ENCODE measurements at places on chromosomes 6 and 20.

- no peak for DNase-seq
Observed at GRCh38 chr6:132684272-132684671, 25.3 kb upstream of the TAAR1 start.

- no peak for DNase-seq
Observed at GRCh38 chr20:53918020-53918311, 152.4 kb downstream of the BCAS1 start.

DNA sequence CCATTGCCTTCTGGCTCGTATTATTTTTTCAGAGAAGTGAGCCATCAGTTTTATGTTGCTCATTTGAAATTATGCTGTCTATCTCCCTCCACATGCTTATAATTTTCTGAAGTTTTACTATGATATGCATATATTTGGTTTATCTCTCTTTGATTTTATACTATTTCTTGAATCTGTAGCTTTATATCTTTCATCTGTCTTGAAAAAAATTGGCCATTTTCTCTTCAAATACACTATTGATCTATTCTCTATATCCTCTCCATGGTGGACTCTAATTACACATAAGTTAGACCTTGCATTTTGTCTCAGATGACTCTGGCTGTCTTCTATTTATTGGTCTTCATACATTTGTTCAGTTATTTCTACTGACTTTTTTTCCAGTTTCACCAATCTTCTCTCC is 13.7 kb upstream of the COL19A1 start:
- DNase-seq: no peak

GRCh38 chr20:13232999-13233398 is 11.9 kb downstream of the ISM1 start:
- DNase-seq: no peak

DNA sequence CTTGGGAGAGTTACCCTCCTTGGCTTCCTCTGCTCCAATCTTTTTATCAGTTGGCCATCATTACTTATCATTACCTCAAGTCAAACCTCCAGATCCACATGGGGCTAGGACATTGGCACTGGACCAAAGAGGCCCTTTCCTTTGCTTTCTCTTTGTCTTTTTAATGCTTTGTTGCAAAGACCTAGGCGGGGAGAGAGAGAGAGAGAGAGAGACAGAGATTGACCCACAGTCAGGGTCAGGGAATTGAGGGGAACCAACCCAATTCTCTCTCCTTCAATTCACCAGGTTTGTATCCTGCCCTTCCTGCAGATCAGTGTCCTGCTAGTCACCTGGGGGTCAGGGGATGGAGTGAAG is 3.5 kb upstream of the VEGFA start:
- DNase-seq: no peak

- no peak for DNase-seq
Observed at GRCh38 chr6:159161839-159162238, 7.4 kb upstream of the FNDC1 start.

- no peak for DNase-seq
Observed at GRCh38 chr20:46118481-46119020, 437 bp downstream of the CD40 start.

DNA sequence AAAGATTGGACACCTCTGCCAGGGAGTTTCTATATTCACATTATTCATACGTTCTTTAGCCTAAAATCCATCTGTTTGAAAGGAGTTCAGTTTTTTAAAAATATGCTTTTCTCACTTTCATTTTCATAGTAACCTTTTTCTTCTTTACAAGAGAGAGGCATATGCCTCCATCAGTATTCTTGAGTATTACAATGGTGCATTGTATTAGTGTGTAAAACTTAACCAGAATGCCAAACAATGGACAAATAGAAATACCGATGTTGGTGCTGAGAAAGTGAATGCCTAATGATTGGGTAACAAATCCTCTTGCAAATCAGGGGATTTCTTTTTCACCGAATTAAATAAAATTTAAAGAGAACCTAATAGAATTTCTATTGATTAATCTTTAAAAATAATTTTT is 163.2 kb upstream of the LAMA2 start:
- DNase-seq: no peak

- no peak for DNase-seq
Observed at GRCh38 chr20:4090756-4091489, 75.6 kb upstream of the RNF24 start.

GRCh38 chr6:39114388-39114703 is 640 bp downstream of the SAYSD1 start:
- DNase-seq: no peak

- DNase-seq: no peak
Observed at GRCh38 chr6:22219925-22220324, 76.9 kb downstream of the PRL start.

DNA sequence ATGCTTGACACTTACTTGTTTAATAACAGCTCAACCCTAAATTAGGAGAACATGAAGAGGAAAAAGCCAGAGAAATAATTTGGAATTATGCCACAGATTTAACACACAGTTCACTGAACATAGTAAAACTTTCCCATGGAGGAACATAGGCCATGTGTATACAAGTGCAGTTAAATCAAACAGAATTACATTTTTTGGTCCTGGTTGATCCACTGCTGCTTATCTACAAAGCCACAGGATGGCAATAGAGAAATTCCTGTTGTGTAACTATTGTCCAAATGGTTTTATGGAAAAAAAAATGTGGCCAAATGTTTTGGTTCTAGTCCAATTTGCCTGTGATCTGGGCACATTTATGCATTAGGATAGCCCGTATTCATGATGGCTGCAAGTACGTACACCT is 136.8 kb downstream of the ALDH8A1 start:
- no peak for DNase-seq

GRCh38 chr6:27911956-27912446 is at the start of gene OR2B2:
OR2B2 (minus strand) TSS chr6:27912396; CDS start chr6:27912319, 77 bp downstream.
- no peak for DNase-seq

DNA sequence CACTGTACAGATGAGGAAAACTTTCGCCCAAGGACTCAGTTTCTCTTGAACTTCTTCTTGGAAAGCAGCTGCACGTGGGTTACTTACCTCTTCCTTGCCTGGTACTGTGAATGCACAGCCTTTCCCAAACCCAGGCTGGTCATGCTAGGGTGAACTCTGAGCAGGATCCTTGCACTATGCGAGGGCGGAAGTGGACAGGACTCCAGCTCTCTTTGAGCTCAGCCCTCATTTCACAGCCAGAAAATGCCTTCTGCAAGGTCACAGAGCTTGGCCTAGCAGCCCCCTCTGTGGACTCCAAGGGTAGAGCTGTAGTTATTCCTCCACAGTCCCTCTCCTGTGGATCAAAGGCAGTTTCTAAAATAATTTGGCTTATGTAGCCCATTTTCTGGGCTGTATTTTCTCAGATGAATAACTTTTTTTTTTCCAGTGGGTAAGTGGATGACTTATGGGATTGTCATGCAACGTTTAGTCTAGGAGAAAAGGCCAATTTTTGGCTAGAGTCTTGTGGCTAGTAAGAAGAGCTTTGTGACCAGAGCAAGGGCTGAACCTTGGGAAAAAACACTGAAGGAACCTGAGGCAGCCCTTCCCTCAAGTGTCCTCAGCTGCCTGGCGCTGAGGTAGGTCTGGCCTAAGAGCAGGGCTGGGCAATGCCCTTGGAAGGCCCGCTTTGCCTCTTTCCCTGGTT is 172.7 kb downstream of the SCP2D1 start:
- DNase-seq: no peak

GRCh38 chr20:6576726-6577125 is 190.8 kb upstream of the BMP2 start:
- DNase-seq: no peak

DNA sequence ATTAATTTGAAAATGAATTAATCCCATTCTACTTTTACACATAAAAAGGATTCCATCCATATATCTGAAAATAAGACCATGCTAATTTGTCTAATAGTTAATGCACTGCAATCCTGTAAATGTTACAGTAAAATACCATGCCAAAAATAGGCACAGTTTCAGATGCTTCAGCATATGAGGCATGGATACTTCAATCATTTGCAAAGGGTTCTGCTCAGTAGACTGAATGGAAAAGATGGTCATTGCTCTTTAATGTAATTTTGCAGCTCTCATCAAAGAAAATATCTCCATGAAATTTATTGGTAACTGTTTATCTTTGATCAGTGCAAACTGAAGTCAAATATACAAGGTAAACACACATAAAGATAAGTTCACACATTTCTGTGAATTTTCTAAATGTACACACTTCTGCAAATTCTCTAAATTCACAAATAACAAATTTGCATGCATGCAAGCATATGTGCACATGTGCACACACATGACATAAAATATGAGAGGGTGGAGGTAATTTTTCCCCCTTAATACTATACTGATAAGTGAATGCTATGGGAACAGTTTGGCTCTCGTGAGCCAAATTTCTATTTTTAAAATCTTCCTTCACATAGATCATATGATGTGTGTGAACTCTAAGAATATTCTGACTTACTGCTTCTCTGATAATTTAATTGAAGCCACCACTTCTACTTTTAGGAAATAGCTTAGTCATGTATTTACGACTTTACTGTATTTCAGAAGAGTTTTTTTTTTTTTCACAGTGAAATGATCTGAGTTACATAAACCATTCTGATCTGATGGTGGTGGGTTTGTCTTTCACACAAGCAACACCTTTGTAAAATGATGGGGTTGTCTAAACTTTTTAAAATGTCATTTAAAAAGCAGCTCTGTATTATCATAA is 996.8 kb upstream of the CITED2 start:
- no peak for DNase-seq

DNA sequence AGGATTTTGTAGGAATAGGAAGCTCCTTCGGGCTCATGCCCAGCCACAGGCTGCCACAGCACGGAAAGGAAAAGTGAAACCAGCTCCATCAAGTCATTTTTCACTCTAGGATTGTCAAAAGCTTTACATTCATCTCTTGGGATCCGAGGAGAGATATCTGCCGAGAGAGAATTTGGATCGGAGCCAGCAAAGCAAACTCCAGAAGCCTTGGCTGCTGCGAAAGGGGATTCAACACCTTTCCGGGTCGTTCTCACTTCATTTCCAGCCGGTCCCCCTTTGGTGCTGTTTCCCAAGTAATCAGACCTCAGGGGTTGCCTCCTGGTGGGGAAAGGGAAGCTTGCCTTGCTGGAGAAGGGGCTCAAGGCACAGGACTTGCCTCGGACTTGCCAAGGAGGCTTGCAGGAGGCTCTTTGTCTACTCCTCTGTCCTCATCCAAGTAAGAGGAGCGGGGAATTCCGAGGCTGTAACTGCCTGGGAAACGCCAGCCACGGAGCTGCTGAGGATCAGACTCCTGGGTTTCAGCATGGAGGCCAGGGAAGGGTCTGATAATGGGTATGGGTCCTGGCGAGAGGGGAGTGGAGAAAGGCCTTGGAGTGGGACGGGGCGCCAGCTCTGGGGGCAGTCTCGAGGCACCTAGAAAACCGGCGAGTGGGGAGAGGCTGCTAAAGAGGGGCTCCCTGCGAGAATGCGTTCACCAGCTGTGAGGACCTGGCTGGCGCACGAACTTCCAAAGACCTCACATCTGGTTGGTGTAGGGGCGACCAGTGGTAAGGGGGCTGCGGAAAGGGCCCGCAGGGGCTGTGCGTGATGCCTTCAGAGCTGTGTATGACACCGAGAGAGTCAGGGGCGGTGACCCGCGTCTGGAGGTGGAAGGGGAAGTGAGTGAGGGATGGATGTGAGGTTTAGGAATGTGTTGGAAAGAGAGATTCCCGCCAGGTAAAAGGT is 702 bp downstream of the ETV7 start:
- DNase-seq: no peak

DNA sequence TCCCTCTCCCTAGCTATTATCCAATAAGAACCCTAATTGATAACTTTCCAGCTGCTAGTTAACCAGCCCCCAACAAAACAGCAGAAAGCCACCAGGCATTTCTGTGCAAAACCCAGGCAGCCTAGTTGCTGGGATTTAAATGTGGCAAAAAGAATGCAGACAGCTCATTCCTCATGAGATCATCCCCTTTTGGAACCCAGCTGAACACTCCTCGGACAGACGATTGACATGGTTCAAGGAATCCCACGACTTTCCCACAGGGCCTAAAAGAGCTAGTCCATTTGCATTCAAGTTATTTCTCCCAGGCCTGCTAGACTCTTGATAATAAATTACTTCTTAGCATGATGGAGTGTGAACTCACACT is 24.0 kb downstream of the JAG1 start:
- no peak for DNase-seq

DNA sequence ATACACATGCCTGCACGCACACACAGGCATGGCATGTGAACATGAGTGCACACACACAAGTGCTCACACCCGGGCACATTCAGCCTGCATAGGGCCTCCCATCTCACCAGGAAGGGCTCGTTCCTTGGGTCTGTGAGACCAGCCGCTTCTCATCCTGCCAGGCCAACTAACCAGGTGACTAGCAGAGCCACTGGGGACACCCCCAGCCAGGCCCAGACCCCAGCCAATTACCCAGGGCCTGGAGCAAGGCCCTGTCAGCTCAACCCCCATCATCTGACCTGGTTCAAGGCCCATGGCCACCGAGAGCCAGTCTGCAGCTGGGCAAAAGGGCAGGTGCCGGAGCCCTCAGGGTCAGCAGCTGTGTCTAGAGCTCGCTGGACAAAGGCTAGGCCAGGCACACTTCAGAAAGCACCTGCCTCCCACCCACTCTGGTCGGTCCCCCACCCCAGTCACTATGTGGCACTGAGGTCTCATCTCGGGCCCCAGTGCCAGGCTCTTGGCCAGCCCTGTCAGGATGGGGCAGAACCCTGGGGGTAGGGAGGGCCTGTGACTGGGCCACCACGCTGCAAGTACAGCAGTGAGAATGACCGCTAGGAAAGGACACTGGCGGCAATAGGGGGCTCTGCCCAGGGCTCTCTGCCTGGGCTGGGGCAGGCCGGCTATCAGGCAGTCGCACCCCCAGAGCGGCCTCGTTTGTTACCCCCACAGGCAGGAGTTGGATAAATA is 26.8 kb upstream of the MRGBP start:
- no peak for DNase-seq

DNA sequence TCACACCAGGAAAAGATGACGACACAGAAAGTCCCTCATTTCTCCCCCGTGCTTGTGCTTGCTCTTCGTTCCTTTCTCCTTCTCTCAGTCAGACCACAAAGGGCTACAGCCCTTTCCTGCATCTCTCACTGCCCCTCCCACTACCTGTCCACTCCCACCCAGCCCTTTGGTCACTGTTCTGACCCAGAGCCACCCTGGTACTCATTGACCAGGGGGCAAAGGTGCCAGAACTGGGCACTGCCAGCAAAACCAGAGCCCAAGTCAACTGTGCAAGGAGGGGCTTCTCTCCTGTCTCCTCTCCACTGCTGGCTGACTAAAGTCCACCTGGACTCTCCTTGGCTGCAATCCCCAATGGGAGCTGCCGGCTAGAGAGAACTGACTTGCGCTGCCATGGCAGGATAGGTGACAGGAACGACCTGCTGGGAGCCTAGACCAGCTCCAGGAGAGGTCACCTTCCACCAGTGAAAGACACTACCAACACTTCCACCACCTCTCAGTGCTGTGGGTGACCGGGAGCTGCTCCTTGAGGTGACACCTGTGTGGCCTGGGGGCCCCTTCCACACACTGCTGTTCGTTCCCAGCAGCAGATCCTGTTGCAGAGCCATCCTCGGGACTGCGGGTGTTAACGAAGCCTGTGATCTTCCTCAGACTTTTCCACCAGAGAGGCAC is 32.8 kb downstream of the KCNK17 start:
- DNase-seq: no peak

GRCh38 chr20:48541581-48542071 is 286.2 kb downstream of the PREX1 start:
- DNase-seq: no peak
